ENCODE measurements at places on chromosomes 13 and 19.

- DNase-seq = no peak
Observed at GRCh38 chr13:27186295-27186694, 14.7 kb upstream of the USP12 start.

DNA sequence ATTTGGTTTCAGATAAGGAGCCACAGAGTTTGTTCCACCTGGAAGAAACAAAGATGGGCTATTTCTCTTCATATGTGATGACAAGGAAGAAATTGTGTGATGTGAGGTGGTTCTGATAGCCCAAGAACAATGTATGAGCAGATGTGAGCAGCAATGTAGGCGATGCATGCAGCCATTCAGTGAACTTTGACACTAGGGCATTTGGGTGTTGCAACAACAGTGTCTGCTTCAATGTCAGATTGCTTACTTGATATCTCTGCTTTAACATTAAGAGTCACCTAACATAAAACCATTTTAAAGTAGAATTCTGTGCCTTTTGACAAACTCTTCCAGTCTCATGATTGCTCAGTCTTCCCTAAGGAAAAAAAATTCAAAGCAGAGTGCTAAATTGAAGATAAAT lies 865.4 kb downstream of the SLITRK6 start:
- DNase-seq = no peak

DNA sequence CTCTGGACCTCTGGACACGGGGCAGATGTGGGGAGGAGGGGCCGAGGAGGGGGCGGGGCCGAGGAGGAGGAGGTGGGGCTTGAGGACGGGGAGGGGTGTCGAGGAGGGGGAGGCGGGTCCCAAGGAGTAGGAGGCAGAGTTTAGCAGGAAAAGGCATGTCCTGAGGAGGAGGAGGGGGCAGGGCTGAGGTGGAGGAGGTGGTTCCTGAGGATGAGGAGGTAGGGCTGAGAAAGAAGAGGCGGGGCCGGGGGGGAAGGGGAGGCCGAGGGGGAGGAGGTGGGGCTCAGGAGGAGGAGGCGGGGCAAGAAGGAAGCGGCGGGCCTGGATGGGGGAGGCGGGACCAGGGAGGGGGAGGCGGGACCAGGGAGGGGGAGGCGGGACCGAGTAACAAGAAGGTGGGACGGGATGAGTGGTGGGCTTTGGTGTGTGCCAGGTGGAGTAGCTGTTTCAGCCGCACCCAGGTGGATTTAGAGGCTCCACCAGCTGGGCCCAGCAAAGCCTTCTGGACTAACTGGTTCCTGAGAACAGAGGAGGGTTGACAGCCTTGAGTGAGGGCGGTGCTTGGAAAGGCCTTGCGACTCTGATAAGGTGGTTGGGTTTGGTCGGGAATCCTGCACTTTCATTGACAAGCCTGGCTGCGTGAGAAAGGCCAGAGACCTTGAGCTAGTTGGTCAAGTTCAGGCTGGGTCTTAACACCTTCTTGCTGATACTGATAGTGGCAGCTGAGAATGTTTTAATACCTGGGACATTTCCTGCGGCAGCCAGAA lies 7.7 kb downstream of the TECR start:
- DNase-seq = no peak

- no peak for DNase-seq
Observed at GRCh38 chr13:38628554-38628953, 58.3 kb upstream of the FREM2 start.

DNA sequence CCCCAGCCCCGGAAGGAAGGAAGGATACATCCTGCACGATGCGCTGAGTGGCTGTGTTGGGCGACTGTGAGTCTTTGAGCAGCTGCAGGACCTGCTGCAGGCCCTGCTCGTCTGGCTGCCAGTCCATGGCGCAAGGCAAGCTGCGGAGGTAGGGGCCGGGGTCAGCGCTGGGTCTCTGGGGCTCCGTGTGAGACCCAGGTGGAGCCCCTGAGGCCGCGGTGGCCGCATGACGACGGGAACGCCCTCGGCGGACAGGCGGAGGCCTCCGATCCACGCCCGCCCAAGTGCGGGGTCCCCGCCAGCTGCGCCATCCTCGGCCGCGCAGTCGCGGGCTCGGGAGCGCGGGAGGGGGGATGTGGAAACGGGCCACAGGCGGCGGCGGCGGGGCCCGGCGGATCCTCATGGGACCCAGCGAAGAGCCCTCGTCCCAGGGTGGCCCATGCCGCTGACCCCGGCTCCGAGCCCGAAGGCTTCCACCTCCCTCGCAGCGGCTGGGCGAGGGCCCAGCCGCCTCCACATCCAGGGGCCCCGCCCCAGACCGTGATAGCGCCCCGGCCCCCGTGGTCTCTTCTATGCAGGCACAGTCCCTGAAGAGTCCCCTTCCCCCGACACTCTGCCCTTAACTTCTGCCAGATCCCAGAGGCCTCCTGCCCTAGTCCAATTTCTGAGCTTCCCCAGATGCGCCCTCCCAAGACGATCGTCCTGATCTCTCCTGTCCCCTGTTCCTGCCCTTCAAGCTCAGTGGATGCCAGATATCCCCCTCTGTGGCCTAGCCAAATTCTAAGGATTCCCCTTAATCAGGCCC lies 2.7 kb downstream of the TNPO2 start:
- DNase-seq = no peak

- DNase-seq = no peak
Observed at GRCh38 chr13:30676672-30677071, 58.7 kb upstream of the ALOX5AP start.
